Umbilical cord (tissue), 2 donors: ENCODE measurements at places on chromosomes 6 and 20.

DNA sequence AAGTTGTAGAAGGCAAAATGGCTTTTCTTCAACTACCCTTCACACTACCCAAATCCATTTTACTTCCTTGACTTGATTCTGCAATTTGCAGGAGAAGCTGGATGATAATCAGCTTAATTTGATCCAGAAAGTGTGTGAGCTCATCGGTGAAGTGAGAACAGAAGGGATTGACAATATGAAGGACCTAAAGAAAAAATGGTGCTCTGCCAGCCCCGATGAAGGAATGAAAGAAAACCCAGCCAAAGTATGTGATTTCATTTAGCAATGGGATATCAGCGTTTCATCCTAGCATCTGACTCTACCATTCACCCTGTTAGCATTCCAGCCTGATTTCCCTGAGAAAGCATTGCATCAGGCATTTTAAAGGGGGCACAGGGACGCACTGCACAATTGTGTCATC, 41.5 kb downstream of the CD164 start:
- no peak for DNase-seq

- no peak for DNase-seq
Measured at GRCh38 chr6:136628996-136629395, 78.8 kb upstream of the MAP7 start.

DNA sequence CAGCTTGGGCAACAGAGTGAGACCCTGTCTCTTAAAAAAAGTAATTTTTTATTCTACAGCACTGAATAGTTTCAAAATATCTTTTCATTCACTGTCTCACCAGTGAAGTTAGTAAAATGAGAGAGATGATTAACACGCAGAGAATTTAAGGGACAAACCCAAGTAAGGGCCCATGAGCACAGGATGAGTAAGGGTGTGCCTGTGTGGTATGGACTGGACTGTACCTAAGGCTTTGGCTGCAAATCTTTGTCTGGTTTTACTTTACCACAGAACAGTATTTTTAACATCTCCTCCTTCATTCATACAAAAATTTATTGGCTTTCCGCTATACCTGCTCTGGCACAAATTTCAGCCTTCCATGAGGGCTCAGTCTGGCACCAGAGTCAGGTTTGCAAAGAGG, 433.3 kb downstream of the UTRN start:
- DNase-seq = no peak

GRCh38 chr6:89308525-89309395, 6.3 kb downstream of the GABRR2 start:
- no peak for DNase-seq

GRCh38 chr6:39416728-39417127, 94.2 kb upstream of the KCNK16 start:
- no peak for DNase-seq

DNA sequence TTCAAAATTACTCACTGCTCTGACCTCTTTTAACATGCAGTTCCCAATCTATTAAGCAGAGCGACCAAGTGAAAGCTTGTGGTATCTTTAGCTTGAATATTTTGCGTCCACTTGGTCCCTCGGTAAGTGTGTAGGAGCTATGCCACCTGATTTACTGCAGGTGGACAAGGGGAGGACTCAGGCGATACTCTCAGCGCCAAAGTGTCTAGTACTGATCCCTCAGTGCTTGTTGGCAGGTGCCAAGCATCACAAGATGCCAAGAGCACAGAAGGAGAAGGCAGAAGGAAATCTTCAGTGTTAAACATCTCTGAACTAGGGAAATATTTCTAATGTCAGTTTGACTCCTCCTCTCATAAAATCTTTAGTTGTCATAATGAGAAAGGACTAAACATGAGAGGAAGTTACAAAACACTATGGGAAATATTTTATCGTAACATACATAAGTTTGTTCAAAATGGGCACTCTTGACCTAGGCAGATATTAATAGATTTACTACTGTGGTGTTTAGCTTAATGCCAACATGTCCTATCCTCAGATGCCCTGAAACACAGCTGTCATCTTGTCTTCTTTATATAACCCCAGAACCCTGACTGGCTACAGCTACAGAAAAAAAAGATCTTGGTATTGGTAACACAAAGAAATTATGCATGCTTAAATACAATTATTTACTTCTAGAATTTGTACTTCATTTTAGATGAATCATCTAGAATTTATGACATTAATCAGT, 19.5 kb downstream of the NHLRC1 start:
- DNase-seq = no peak

DNA sequence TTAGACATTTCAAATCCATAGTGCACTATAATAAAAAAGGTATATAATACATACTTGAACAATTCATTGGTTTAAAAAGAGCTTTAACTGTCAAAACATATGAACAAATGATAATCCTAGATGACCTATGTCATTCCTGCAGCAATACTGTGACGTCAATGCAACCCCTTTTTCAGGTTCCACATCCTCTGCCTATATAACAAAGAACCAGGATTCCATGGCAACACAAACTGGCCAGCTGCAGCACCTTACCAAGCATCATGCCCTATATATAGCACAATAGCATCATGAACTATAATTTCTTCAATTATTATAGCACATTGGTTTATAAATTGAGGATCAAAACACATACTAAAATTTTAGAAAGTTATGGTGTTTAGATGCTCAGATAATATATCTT, 578 bp upstream of the PTCHD4 start:
- DNase-seq = no peak

GRCh38 chr6:138682704-138683527, 90.7 kb upstream of the CCDC28A start:
- no peak for DNase-seq

DNA sequence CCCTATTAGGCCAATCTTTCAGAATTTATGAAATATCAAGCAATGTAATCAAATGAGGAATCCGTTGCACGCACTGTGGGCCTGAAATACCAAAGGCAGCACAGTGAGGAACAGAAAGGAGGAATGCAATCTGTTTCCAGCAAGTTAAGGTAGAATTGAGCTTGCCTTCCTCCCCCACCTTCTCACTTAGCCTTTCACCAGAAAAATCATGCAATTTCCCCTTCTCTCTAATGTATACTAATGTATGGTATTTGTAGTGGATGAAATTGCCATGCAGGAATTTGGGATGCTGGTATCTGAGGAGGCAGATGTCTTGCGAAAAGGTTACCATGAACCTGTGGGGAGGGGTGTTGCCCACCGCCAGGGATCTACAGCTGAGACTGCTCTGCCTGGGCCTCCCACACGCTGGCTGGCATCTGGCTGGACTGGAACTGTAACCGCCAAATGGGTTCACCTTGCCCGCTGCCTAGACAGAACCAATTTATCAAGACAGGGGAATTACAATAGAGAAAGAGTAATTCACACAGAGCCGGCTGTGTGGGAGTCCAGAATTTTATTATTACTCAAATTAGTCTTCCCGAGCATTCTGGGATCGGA, 222.4 kb upstream of the MYLIP start:
- no peak for DNase-seq

DNA sequence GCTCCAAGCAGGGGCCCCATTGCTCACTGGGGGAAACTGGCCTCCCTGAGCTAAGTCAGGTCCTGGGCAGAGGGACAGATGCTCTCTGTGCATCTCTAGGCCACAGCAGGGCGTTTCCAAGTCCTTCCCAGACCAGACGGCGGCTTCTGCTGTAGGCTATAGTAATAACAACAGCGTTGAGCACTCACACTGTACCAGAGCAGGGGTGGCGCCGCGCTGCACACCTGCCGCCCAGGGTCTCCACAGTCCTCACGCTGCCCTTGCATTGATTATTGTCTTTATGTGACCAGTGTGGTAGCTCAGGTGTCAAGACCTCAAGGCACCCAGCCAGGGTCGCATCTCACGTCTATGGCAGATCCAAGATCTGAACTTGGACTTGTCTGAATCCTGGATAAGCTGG, 14.9 kb upstream of the CCN5 start:
- DNase-seq = no peak

GRCh38 chr6:29502597-29502996, 14.8 kb upstream of the MAS1L start:
- DNase-seq = no peak

GRCh38 chr6:108589244-108589791, 28.6 kb downstream of the FOXO3 start:
- peak; percentile 77 for DNase-seq

DNA sequence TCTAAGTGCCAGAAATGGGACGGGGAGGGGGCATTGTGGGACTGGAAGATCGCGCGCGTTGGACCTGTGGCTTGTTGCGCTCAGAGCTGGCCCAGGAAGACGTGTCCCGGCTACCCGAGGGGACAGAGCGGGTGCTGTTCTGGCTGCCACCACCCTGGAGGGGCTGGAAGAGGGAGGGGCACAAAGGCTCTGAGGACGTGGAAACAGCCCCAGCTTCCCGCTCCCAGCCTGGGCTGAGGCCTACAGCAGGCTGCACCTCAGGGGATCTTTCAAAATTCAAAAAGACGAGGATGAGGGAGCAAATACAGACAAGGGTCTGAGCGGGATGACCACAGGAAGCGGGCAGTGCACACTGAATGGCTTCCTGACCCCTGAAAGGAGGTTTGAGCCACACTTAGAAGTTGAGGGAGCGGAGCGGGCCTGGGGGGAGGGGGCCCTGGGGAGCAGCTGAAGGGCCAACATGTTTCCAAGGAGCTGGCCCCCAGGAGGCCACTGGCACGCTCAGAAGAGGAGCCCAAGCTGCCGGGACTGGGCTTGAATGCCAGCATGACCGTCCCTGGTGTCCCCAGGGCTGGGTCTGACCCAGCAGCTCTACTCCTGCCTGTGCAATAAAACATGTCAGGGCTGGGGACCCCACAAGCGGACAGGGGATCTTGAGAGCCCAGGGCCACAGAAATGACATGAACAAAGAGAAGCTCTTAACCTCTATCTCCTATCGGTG, 1.3 kb downstream of the OXT start:
- no peak for DNase-seq
